ENCODE measurements at places on chromosomes 5 and 9. TPM values are rescaled to one million over a fixed set of nuclear protein-coding genes. Genes with fewer than 3 reads are reported as not detected.

P4HA2 gene
- 50.3 TPM for polyA plus RNA-seq

ADRA1B gene
- 2.9 TPM for polyA plus RNA-seq

DNA sequence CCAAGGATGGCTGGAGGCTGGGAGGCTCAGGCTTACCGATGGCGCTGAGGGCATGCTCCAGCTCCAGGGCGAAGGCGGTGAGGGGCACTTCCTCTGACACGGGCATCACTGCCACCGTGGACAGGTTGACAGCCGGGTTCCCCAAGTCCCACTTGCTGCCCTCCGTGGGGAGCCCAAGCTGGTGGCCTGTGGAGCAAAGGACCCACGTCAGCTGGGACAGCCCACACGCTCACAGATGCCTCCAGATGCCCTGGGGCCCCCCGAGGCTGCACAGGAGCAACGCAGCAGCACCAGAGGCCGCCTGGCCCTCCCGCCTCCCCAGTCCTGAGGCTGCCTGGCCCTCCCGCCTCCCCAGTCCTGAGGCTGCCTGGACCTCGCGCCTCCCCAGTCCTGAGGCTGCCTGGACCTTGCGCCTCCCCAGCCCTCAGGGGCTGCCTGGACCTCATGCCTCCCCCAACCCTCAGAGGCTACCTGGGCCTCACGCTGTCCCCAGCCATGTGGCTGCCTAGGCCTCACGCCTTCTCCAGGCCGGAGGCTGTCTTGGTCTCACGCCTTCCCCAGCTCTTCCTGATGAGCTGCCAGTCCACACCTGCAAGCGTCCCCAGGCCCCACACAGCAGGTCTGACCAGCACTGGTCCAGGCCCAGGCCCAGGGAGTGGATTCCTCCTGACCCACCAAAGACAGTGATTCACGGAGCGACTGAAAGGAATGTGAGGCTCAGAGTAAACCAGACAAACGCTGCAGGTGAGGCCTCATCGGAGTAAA is 25.6 kb upstream of the NSMF start:
- no peak for DNase-seq

GRCh38 chr5:88687373-88687911 is 195.5 kb downstream of the MEF2C start:
- DNase-seq = no peak

GRCh38 chr5:159525117-159525516 is 194.8 kb upstream of the IL12B start:
- DNase-seq = no peak

DNA sequence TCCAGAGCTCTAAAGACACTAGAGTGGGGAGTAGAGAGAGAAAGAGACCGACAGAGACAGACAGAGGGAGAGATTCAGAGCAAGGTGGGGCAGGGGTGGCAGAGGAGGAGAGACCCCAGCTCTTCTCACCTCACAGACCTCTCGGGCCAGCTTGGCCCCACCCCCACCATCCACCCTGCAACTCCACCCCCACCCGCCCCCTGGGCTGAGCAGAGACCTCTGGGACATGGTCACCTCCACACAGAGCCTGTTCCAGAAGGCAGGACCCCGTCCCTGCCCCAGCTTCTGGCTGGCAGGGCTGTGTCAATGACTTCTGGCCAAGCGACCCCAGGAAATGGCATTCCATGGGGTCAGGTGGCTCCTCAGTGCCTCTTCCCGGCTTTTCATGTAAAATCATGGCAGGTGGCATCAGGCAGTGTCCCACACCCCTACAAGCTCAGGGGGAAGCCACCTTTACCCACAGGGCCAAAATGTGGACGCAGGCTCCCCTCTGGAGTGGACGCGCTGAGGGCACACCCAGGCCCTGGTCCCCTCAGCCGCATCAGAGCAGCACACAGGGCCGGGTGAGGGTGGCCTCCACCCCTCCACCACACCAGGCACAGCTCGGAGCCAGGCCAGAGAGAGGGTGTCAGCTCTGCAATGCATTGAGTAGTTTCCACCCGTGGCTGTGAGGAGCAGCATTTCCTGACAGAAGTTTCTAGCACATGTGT is 131.2 kb upstream of the LPCAT1 start:
- DNase-seq = no peak

- no peak for DNase-seq
Observed at GRCh38 chr5:30502277-30502676, 691.2 kb upstream of the CDH6 start.

Measured in renal cortex interstitium (tissue), 15 donors.